Left renal pelvis (tissue), 4 donors: ENCODE measurements at places on chromosomes 7 and 10.

DNA sequence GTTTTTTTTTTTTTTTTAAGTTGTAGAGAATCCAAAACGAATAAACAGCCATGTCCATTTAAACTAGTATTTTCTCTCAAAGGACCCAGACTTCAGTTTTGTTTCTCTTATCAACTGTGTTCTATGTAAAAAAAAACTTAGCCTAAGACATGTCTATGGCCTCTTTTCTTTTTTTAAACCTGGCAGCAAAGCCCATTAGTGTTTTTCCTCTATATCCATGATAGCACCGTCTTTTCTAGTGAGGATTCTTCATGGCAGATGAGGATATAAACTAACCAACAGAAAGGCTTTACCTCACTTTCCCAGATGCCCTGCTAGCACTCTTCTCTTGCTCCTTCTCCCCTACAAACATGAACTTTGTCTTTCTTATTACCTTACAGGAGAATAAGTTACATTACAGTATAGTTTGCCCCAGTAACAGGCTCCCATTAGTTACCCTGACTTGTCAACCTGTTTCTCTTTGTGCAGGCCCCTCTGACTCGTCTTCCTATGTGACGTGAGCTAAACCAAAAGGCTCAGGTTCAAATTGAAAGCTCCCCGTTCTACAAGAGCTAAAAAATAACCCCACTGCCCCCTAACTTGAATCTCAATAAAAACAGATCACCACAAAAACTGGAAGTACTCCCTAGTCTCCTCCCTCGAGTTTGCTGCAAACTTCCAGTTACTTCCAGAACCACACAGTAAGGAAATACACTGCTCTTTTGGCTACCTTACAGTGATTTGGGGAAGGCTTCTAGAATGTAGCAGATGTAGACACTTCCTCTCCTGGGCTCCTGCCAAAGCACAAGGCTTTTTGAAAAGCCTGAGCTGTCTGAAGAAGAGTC lies 20.1 kb downstream of the P4HA1 start:
- no peak for DNase-seq

DNA sequence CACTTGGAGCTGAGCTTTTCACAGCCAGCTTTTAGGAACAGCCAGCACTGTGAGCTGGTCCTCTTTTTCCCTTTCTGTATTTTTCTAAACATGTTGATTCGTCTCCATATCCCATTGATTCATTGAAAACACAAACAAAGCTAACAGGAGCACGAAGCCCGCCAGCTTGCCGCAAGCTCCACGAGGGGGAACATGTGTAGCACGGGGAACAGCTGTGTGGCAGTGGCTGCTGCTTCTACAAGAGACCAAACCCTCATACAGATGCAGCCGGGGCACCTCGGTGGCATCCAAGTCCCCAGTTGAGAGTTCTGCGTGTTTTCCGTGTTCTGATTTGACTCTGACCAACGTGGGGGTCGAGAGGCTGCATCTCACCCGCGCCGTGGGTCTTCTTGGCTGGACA lies 80.8 kb upstream of the SH2B2 start:
- DNase-seq = no peak

GRCh38 chr10:68871105-68871711 lies 29.9 kb upstream of the DDX50 start:
- DNase-seq = no peak

DNA sequence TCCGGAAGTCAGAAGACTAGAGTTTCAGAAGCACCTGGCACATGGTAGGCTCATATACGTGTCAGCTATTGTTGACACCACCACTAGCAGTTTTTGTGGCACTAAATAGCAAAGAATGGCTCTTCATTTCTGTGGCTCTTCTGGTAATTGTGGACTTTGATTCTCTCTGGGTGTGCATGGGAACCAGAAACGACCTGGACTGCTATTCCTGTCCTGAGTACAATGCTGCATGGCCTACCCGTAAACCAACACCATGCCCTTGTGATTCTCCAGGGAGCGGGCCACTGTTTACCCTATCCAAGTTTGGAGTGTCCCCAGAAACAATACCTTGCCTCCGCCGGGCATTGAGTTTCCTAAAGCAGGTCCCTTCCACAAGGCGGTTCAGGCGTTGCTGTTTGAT lies 162.9 kb upstream of the AOAH start:
- DNase-seq = no peak

- no peak for DNase-seq
Observed at GRCh38 chr7:65477326-65477725, 103.7 kb downstream of the ZNF92 start.

DNA sequence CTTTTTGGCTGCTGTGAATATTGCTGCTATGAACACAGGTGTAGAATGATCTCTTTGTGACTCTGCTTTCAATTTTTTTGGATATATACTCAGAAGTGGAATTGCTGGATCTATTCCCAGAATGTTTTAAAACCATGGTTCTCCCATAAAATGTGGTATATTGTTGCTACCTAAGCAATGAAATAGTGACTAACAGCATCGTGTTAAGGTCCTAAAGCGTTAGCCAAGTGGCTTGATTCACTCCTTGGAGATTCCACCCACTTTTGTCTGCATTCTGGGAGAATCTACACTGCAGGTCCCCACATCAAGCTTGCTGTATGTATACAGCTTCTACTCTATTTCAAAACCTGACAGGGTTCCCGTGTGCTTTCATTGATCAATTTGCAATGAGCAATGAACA lies 105.6 kb downstream of the CDK6 start:
- no peak for DNase-seq

GRCh38 chr10:92011560-92012214 lies 88.1 kb downstream of the BTAF1 start:
- no peak for DNase-seq

- no peak for DNase-seq
Observed at GRCh38 chr10:110646417-110647135, 2.4 kb downstream of the RBM20 start.

DNA sequence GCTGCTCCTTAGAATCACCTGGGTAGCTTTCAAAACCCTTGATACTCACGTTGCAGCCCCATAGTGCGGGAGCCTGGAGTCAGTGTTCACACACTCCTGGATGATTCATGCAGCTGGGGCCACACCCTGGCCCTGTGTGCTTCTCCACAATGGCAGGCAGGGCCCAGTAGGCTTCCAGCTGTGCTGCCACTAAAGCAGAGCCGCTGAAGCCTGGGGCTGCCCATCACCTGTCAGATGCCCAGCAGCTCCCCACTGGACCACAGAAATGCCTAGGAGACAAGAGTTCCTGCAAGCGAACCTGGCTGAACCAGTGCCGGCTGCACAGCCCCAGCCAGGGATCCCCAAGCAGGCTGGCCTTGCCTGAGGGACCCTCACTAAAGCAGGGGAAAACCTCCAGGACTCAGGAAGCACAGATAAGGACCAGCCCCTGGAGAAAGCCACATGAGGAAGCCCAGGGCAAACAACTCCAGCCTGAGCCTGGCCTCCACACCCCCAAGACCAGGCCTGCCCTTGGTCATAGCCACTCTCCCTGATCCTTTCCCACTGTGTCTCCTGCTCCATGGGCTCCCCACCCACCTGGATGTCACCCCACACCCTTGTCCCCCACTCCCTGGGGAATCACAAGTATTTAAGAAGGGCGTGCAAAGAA lies 111.9 kb downstream of the GRID1 start:
- no peak for DNase-seq

DNA sequence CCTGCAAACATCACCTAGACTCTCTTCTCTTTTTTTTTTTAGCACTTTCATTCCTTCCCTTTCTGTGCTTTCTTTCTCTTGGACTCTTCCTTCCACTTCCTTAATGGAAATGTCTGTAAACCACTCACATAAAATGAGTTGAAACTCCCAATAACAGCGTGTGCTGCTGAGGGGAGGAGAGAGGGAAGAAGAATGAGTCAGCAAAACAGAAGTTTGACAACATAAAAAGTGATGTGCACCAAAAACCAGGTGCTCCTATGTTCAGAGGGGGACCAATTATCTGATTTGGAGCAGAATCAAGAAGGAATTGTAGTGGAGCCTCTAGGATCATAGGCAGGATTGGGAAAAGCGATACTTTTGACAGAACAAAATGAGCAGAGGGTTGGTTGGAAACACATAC lies 712.1 kb upstream of the IGFBP3 start:
- DNase-seq = no peak

DNA sequence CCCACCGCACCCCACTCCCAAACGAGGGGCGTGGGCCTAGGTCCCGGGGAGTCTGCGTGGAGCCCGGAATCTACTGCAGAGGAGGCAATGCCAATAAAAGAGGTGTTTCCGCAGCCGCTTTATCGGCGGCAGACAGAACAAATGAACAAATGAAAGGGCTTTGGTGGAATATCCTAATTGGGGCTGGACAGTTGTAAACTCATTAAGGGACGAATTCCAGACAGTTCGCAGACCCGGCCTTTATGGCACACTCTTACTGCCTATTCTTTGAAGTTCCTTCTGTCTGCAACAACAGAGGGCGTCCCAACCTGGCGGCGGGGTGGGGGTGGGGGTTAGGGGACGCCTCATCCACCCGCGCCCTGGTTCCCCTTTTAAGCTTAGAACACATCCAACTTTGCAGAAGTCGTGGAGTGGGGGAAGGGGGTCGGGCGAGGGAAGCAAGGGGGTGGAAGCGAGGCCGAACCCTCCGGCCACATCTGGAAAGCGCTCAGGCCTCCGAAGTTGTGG lies 4.1 kb downstream of the HOXA9 start:
- DNase-seq = no peak
